ENCODE measurements at places on chromosomes 1 and 21. TPM values are rescaled to one million over a fixed set of nuclear protein-coding genes. Genes with fewer than 3 reads are reported as not detected.

The PAPPA2 gene
- 0.32 TPM for total RNA-seq

- DNase-seq, result no peak
These were observed 17.9 kb upstream of the APP start for GRCh38 chr21:26188422-26188821.

DNA sequence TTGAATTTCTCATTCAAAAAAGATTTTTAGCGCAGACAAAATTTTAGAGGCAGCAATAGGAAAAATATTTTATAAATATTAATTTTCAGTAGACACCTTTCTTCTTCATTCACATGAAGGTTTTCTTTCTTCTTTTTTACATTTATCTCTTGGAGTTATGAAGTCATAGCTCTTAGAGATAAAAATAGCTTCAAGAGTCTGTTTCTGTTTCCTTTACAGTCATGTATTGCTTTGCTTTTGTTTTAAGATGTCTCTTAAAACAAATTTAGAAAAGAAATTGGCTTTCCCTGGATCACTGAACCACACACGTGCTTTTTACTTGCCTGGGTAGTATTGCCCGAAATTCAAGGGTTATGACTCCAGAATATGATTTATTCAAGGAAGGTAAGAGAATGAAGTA is 369.9 kb upstream of the LRRC7 start:
- no peak for DNase-seq

DNA sequence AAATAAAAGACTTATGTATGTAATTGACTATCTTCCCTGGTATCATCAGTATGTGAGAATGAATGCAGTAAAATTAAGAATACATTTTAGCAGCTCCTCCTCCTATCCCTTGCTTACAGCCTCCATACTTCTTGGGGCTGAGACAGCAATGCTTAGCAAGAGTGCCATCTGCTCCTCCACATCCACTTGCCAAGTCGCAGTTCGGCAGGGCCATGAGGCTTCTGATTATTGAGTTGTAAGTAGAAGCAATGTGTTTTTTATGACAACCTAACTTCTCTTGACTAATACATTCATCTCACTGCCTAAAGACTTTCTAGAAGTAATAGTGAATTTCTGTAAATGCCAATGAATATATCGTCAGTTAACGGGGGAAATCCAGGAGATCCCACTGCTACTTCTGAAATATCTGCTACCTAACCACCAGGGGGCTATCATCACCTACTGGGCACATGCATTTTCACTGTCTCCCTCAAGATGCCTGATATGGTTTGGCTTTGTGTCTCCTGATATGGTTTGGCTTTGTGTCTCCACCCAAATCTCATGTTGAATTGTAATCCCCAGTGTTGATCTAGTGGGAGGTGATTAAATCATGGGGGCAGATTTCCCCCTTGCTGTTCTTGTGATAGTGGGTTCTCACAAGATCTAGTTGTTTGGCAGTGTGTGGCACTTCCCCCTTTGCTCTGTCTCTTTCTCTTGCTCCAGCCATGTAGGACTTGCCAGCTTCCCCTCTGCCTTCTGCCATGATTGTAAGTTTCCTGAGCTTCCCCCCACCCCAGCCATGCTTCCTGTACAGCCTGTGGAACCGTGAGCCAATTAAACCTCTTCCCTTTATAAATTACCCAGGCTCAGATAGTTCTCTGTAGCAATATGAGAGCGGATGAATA is 59.6 kb downstream of the EXTL2 start:
- no peak for DNase-seq

The CYP4A22 gene
- total RNA-seq, result not detected

DNA sequence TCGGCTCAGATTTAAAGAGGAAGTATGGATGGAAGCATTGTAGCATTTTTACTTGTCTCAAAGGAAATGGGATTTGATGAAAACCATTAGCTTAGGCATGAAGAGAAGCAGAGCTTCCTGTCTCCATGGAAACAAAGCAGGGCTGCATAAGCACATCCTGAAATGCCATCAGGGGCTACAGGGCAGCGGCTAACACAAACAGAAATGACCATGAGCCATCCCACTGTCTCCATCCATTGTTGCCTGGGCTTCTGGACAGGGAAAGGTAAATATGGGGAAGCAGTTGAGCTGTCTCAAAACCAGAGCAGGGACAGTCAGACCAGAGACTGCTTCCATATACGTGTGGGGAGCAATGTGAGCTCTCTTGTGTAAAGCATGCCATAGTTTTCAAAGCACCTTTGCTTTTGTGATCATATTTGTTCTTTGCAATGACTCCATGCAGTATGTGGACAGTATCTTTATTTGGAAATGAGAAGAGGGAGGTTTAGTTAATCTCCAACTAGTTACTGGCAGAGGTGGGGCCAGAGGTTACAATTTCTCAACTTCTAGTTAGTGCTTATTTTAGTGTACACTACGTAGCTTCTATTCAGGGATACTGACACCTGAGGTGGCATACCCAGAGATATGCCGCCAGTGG is 176.1 kb downstream of the CACNA1E start:
- no peak for DNase-seq

The SELL gene
- 0.36 TPM for total RNA-seq

The NTMT2 gene
- not detected for total RNA-seq
